ENCODE measurements at places on chromosomes 12 and 14. TPM values are rescaled to one million over a fixed set of nuclear protein-coding genes. Genes with fewer than 3 reads are reported as not detected.

RNASE2 gene
- 8.5 TPM for total RNA-seq

RPL10L gene
- total RNA-seq, result not detected

RASSF3 gene
- total RNA-seq, result 21.8 TPM

DAO gene
- 0.53 TPM for total RNA-seq

SLC10A1 gene
- total RNA-seq, result not detected

C1S gene
- 87.9 TPM for total RNA-seq

PLXNC1 gene
- 12.8 TPM for total RNA-seq

LRFN5 gene
- total RNA-seq, result 15.5 TPM

GARIN6 gene
- total RNA-seq, result not detected

ZFC3H1 gene
- 40.6 TPM for total RNA-seq

SSTR1 gene
- 0.99 TPM for total RNA-seq

CLEC2A gene
- not detected for total RNA-seq

IPO4 gene
- total RNA-seq, result 56.7 TPM

KRT79 gene
- total RNA-seq, result not detected

CACNA1C gene
- 16.4 TPM for total RNA-seq

LUM gene
- 49.0 TPM for total RNA-seq

BMAL2 gene
- 3.1 TPM for total RNA-seq

COL2A1 gene
- total RNA-seq, result 29.5 TPM

ADAMTS20 gene
- total RNA-seq, result 0.53 TPM

NTN4 gene
- total RNA-seq, result 79.8 TPM

SCARB1 gene
- total RNA-seq, result 19.7 TPM

OGFOD2 gene
- 14.2 TPM for total RNA-seq

FSCB gene
- 0.12 TPM for total RNA-seq

LAG3 gene
- 0.47 TPM for total RNA-seq

GNG2 gene
- total RNA-seq, result 53.6 TPM

GRIN2B gene
- 4.4 TPM for total RNA-seq

MYF5 gene
- total RNA-seq, result 6.3 TPM

ASCL1 gene
- total RNA-seq, result 0.23 TPM

ASB2 gene
- total RNA-seq, result 14.4 TPM

TPPP2 gene
- total RNA-seq, result 1.8 TPM

DCN gene
- 388 TPM for total RNA-seq

SLC17A8 gene
- total RNA-seq, result 0.23 TPM

KMT2D gene
- 80.5 TPM for total RNA-seq

TUNAR gene
- 0.23 TPM for total RNA-seq

PZP gene
- total RNA-seq, result 1.6 TPM

TCL1A gene
- total RNA-seq, result 3.7 TPM

FIGNL2 gene
- 3.7 TPM for total RNA-seq

PMCH gene
- not detected for total RNA-seq

POTEM gene
- total RNA-seq, result not detected

GABARAPL1 gene
- total RNA-seq, result 93.0 TPM

TTC6 gene
- total RNA-seq, result 0.88 TPM

CABP1 gene
- 1.9 TPM for total RNA-seq

All from metanephros (tissue), 2 donors.